Mucosa of descending colon (tissue), 3 donors: ENCODE measurements at places on chromosomes 4 and X. TPM values are rescaled to one million over a fixed set of nuclear protein-coding genes. Genes with fewer than 3 reads are reported as not detected.

Gene THAP9
- 5.0 TPM for total RNA-seq

GRCh38 chr4:99540277-99540939 lies 23.4 kb downstream of the TRMT10A start:
- no peak for DNase-seq

- DNase-seq: no peak
Observed at GRCh38 chr4:89369581-89369980, 62.0 kb upstream of the GPRIN3 start.

DNA sequence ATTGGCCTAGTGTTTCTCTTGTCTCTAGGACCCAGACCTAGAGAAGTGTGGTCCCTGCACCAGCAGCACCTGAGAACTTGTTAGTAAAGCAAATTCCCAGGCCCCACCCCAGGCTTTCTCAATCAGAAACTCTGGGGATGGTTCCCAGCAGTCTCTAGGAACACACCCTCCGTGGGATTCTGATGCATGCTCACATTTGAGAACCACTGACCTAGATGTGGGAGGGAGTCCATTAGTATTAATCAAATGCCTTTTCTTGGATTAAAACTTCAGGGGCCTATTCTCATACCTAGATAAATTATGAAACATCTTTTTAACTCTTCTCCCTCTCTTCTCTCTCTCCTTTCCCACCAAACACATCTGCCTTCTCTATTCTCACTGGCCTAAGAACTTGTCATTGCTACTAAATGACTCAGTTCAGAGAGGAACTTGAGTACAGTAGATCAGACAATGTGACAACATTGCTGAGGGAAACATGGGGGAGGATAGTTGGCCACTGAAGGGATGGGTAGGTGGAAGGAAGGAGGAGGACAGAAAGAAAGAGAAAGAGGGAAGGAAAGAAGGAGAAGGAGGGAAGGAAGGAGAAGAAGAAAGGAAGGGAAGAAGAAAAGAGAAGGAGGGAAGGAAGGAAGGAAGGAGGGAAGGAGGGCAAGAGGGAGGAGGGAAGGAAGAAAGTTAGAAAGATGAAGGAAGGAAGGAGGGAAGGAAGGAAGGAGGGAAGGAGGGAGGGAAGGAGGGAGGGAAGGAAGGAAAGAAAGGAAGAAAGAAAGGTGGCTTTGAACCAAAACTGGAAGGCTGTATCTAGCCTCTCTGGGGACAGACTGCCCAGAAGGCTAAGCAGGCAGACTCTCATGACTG lies 132.7 kb upstream of the MAP3K15 start:
- DNase-seq: no peak
